ENCODE measurements at places on chromosomes 7 and 10.
A peak's percentile ranks its signal among the peaks of the same experiment; 100 is the strongest.

DNA sequence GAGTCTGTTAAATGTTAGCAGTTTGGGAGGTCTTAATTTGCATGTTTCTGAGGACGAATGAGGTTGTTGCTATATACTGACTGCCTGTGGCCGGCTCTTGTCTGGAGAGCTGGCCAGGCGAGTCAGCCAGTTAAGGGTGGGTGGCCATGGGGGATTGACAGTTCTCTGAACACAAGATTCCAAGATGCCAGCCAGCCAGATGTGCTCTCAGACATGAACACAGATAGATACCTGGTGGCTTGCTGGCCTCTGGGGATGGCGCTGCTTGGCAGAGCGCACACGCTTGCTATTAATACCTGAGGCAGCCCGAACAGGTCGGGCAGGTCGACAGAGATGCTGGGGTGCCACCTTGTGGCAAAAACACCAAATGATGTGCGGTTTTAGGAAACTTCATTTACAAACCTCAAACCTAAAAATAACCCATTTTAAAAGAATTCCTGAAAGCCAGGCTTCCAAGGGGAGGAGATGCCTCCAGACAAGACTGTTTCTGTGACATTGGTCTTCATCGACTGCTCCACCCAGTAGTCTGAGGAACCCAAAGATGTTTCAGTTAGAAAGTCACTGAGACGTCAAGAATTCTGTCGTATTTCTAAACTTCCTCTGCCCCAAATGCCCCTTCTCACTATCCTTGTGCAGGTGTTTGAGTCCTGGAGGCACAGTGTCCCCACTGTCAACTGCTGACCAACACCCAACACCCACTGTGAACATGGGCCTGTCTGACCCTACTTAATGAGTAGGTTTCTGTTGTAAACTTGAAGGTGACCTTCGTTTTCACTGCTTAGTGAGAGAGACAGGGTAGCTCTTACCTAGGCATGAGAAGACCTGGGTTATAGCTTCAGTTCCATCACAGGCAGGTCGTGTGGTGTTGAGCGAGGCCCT lies 123.4 kb downstream of the NT5C2 start:
- DNase-seq, result peak; percentile 80

DNA sequence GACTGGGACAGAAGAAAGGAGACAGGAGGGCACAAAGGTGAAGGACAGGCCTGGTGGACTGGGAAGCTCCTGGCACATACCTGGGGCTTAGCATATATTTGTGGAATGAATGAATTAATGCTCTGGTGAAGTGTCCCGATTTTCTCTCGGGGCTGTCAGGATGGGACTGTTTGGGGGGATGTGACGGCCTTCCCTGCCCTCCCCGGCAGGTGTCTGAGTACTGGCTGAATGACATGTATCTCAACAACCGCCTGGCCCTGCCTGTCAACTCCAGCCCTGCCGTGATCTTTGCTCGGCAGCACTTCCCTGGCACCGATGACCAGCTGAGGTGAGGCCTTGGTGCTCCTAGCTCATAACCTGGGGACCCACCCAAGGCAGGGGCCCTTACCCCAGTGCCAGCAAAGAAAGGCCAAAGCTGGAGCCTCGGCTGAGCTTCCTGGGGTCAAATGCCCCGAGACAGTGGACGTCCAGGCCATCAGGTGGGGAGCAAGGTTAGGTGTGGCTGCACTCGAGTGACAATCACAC lies 6.5 kb downstream of the CHAT start:
- no peak for DNase-seq

DNA sequence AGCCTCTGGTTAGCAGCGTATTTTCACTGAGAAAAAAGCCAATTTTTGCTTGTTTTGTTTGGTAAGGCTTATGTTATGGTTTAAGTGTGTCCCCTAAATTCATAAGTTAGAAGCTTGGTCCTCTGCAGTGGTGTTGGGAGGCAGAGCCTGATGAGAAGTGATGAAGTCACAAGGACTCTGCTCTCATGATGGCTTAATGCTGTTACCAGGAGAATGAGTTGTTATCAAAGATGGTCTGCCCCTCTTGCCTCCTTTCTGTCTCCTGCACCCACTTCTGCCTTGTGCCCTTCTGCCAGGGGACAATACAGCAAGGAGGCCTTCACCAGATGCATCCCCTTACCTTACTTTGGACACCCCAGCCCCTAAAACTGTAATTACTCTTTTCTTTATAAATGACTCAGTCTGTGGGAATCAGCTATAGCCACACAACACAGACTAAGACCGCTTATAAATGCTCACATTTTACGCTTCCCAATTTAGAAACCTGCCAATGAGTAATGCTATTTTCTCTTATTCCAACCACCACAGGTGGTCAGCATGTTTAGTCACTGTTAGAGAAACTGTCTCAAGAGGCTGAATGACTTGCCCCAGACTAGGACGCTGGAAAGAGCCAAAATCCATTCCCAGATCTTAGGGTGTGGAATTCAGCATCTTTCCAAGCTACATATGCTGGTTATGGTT lies 6.1 kb upstream of the PKD1L1 start:
- no peak for DNase-seq

- DNase-seq, result no peak
These were observed 218.0 kb downstream of the LRMDA start for GRCh38 chr10:75649466-75649865.

DNA sequence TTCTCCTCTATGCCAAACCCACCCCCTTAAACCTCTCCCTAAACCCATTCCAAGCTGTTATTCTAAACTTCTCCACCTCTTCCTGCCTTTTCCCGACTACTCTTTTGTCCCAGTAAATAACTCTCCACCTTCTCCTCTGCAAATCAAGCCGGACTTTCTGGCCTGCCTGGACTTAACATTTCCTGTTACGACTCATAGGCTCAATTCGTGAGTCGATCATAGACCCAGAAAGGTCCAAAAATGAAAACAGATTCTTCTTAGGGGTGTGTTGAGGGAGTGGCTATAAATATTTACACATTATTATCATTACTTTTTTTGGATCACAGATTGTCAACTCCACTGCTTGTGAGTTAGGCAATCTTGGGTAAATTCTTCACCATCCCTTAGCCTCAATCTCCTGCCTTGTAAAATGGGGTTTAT lies 59.0 kb upstream of the HABP2 start:
- no peak for DNase-seq

- no peak for DNase-seq
These were observed 46.2 kb downstream of the BAIAP2L1 start for GRCh38 chr7:98354511-98355249.

DNA sequence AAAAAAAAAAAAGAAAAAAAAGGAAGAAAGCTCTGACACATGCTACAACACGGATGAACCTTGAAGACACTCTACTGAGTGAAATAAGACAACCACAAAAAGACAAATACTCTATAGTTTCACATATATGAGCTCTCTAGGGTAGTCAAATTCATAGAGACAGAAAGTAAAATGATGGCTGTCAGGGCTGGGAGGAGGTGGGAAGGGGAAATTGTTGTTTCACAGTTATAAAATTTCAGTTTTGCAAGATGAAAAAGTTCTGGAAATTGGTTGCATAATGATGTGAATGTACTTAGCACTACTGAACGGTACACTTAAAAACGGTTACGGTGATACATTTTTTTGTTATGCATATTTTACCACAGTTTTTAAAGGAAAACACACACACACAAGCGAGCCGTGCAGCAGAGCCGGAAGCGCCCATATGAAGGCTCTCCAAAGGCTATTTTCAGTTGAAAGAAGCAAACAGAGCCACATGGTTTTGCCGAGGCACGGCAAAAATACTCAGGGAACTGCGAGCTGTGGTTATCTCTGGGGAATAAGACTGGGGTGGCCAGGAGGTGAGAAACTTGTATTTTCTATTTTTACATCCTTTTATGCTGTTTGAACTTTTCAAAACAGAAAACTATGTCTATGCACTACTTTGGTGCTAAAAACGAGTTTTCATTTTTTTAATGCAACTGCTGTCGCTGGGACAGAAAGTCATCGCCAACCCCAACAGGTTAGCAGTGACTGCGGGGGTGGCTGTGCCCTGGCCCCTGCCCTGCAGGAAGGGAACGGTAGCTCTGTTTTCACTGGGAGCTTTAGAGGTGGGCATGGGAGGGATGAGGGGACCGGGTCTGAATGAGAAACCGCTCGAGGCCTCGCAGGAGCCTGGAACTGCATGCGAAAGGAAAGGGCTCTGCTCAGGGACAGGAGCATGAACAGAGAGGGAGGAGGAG lies 132.9 kb downstream of the OAT start:
- DNase-seq, result no peak

DNA sequence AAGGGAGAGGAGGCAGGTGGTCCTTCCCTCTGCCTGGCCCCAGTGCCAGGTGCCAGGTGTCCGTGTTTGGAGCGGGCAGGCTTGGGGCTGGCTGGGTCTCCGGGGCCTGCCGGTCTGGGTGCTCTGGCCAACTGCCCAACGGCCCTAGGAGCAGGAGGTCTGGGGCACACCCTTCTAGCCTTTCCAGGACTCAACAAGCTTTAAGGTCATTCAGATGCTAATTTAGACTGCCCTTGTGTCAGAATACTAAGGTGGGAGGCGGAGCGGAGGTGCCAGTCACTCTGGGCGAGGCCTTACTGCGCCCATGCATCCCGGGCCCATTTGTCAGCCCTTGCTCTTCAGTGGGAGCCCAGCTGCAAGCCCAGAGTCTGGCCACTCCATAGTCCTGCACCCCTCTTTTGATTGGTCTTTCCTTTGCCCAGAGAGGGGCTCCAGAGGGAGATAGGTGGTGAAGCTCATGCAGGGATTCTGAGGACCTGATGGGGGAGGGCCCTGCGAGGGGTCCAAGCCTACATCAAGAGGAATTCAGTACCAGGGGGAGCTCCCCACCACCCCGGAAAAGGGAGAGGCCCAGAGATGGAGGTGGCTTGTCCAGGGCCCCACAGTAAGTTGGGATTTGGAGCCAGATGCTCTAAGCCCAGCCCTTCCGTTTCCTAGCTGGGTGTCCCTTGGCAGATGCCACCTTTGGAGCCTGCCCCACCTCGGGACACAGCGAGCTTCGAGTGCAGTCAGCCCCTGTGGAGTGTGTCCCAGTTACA lies 1.3 kb downstream of the PGAM2 start:
- no peak for DNase-seq

GRCh38 chr7:42093349-42093905 lies 143.6 kb downstream of the GLI3 start:
- DNase-seq, result no peak

DNA sequence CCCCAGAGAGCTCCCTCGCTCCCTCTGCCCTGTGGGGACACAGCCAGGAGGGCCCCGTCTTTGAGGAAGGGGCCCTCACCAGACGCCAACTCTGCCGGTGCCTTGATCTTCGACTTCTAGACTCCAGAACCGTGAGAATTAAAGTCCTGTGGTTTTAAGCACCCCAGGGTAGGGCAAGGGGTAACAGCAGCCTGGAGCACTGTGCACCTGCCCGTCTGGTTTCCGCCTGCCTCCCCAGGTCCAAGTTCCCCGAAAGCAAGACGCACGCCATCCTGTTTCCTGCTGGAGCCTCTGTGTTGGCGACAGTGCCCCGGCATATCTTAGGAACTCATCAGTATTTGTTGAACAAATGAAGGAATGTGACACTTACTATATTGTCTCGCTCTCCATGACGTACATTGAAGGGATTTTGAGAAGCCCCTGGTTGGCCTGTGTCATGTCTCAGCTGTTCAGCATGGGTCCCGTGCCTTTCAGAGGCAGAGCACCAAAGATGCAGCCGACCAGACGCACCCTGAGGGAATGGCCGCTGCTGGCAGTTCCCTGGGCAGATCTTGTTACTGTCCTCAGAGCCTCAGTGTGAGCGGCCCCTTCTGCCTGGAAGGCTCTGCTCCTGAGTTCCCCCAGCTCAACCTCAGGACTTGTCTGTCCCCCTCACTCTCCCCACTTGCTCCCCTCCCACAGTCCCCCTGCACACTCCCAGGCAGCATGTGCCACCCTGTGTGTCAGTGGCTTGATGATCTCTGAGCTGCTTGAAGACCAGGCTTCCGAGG lies 226.2 kb downstream of the TCERG1L start:
- DNase-seq, result no peak

GRCh38 chr7:138396251-138397070 lies 63.6 kb upstream of the TRIM24 start:
- DNase-seq, result no peak

GRCh38 chr10:122249303-122249850 lies 21.7 kb upstream of the BTBD16 start:
- DNase-seq, result no peak

GRCh38 chr7:22083704-22084240 lies 138.1 kb upstream of the CDCA7L start:
- DNase-seq, result no peak

- no peak for DNase-seq
These were observed 200.3 kb upstream of the PCLO start for GRCh38 chr7:83362871-83363550.

DNA sequence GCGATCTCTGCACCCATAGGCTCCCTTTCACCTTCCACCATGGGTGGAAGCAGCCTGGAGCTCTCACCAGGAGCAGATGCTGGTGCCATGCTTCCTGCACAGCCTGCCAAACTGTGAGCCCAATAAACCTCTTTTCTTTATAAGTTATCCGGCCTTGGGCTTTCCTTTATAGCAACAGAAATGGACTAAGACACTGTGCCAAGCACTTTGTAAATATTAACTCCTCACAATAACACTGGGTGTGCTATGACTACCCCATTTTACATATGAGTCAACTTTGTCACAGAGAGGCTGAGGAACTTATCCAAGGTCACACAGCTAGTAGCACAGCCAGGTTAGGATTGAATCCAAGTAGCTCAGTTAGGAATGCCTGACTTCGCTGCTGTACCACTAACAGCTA lies 79.7 kb upstream of the KCNMA1 start:
- DNase-seq, result no peak

DNA sequence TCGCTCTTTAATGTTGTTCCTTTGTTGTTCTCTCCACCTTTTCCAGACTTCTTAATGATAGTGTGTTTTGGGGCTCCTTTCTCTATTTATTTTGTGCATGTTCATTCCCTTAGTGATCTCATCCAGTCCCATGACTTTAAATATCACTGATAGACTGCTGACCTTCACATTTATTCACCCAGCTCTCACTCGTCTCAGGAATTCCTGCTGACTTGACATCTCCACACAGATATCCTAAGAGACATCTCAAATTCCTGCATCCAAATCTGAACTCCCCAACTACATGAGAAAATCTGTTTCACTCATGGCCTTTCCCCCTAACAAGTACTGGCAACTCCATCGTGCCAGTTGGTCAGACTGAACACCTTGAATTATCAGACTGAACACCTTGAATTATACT lies 111.2 kb downstream of the CTTNBP2 start:
- DNase-seq, result no peak

GRCh38 chr7:106770191-106770590 lies 94.9 kb upstream of the PIK3CG start:
- DNase-seq, result no peak

DNA sequence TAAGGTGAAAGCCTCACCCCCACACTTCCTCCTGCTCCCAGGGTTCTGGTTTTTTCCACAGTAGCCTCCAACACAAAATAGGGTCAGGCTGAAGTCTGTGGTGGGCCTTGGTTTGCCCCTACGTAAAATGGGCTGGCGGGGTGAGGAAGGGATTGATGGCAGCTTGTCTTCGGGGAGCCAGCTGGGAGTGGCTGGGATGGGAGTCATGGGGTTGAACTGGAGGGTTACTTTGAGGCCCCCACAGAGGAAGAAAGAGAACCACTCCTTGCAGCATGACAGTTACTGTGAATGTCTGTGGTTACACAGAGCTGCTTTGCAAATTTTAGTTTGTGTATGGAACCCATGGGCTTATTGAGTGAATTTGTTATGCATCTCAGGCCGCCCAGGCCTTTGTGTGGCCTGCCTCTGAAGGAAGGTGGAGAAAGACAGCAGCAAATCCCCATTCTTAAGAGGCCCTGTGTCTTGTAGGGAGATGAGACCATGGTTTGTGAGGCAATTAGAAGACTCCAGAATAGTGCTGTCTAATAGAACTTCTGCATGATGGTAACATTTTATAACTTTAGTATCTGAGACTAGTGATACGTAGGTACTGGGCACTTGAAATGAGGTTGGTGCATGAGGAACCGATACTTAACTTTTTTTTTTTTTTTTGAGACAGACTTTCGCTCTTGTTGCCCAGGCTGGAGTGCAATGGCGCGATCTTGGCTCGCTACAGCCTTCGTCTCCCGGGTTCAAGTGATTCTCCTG lies 8.1 kb downstream of the TRIM8 start:
- DNase-seq, result no peak

All from activated CD4-positive, alpha-beta memory T cell treated with anti-CD3 and anti-CD28 coated beads for 36 hours (primary cell).